GM23248 (cell line): ENCODE measurements at places on chromosomes 4 and X. TPM values are rescaled to one million over a fixed set of nuclear protein-coding genes. Genes with fewer than 3 reads are reported as not detected.
A peak's percentile ranks its signal among the peaks of the same experiment; 100 is the strongest.

DNA sequence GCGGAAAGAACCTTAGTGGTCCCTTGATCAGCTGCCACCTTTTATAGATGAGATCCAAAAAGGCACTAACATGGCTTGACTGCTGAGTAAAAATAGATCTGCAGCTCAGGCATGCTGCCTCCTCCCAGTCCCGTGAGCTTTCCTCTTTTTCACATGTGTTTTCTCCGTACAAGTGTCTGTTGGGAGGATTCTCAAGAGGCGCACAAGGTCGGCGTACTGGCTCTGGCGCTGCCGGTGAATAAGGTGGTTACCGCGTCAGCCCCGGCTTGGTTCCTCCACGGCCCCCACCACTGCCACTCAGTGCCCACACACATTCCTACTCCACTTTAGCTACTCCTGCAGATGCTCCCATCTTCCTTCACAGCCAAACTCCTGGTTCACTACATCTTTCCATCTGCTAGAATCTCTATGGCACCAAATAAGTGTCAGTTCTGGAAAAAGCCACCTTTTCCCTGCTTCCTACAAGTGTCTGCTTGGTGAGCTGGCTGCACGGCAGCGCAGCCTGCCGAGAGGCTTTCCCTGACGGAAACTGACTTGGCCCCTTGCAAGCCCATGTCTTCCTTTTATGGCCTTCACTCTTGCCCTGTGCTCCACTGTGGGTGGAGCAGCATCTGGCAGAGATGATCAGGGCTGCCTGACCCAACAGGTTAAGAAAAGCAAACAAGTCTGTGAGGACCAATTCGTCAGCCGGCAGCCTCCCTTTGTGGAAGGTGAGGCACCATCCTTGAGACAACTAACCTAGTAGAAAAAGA, 99.8 kb downstream of the KLHL8 start:
- no peak overlapping the region for H3K27ac ChIP-seq
- no peaks in the 10 kb centered on the region for H3K27me3 ChIP-seq
- no peak overlapping the region for H3K4me3 ChIP-seq
- DNase-seq, result no peak
- H3K4me1 ChIP-seq, result peaks cover 9% of the 10 kb centered on the region

Gene PFKFB1
- total RNA-seq, result not detected in 2 replicates

DNA sequence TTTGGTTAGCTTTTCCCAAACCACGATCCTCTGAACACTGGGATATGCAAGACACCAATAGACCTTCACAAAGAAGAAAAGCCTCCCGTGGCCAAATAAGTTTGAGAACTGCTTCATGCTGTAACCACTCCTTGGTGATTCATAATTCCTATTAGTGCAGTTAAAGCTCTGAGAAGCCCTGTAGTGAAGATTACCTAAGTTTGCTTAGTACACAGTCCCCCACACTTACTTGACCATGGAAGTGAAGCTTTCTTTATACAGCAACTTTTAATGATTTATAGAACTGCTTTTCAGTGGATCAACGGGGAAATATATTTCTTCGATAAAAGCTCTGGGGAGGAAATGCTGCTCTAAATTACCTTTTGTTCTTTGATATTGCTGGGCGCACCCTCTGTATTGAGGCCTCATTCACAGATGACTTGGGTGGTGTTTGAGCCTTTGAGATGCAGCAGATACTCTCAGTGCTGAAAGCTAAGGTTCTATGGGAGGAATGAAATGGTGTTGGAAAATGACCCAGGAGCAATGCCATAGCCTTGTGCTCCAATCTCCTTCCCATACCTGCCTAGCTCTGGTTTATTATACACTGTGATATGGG, 67.4 kb downstream of the CBLL2 start:
- H3K27ac ChIP-seq, result no peak overlapping the region
- H3K27me3 ChIP-seq, result no peaks in the 10 kb centered on the region
- no peaks in the 10 kb centered on the region for H3K4me1 ChIP-seq
- DNase-seq, result peak; percentile 39
- H3K4me3 ChIP-seq, result no peak overlapping the region

DNA sequence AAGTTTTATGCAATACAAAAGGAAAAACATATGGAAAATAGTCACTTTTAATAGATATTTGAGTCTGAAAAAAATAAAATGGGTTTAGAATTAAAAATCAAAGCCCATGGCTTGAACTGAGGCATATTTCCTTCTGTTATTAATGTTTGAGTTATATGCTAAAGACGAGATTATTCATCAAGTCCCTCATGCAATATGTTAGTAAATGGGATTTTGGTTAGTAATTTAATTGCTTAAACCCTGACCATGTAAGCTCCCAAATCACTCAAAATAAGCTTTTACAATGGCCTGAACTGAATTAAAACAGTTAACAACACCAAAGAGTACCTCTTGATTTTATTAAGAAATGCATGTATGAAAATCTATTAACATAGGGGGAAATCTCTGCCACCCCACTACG, 12.1 kb downstream of the UNC5C start:
- H3K27ac ChIP-seq, result no peak overlapping the region
- H3K4me1 ChIP-seq, result no peaks in the 10 kb centered on the region
- no peaks in the 10 kb centered on the region for H3K36me3 ChIP-seq
- no peak for DNase-seq

- H3K27ac ChIP-seq, result peak overlapping the region; percentile 57
- no peak for DNase-seq
- H3K4me1 ChIP-seq, result peaks cover 16% of the 10 kb centered on the region
- H3K36me3 ChIP-seq, result no peaks in the 10 kb centered on the region
- H3K27me3 ChIP-seq, result no peaks in the 10 kb centered on the region
These were observed 137.2 kb downstream of the RAPGEF2 start for GRCh38 chr4:159240046-159240445.

DNA sequence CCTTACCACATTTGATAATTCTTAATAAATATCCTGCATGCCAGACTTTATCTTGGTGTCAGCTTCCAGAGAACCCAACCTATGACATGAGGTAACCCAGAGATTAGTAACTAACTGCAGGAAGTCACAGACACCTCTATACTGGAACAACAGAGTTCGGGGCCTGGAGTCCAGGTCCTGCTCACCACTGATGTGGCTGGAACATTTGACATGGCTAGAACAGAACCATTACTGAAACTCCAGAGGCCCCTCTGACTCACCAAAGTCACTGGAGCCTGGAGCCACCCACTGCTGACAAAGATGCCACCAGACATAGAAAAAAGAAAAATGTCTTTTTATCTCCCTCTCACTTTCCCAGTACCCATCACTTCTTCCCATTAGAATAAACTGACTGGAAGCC, 403.7 kb downstream of the MID1IP1 start:
- no peaks in the 10 kb centered on the region for H3K36me3 ChIP-seq
- no peak overlapping the region for H3K4me3 ChIP-seq
- DNase-seq, result no peak
- no peaks in the 10 kb centered on the region for H3K4me1 ChIP-seq
- H3K27me3 ChIP-seq, result no peaks in the 10 kb centered on the region
- H3K27ac ChIP-seq, result no peak overlapping the region

Gene PRDX4
- 447 and 571 TPM in 2 replicates for total RNA-seq

Gene N4BP2
- total RNA-seq, result 3.0 and 3.2 TPM in 2 replicates

- H3K4me1 ChIP-seq, result peaks cover 62% of the 10 kb centered on the region
- no peak overlapping the region for H3K4me3 ChIP-seq
- H3K36me3 ChIP-seq, result no peaks in the 10 kb centered on the region
- H3K27me3 ChIP-seq, result no peaks in the 10 kb centered on the region
- no peak for DNase-seq
- H3K27ac ChIP-seq, result peak overlapping the region; percentile 37
These were observed 39.2 kb downstream of the AFAP1 start for GRCh38 chr4:7900334-7900909.

DNA sequence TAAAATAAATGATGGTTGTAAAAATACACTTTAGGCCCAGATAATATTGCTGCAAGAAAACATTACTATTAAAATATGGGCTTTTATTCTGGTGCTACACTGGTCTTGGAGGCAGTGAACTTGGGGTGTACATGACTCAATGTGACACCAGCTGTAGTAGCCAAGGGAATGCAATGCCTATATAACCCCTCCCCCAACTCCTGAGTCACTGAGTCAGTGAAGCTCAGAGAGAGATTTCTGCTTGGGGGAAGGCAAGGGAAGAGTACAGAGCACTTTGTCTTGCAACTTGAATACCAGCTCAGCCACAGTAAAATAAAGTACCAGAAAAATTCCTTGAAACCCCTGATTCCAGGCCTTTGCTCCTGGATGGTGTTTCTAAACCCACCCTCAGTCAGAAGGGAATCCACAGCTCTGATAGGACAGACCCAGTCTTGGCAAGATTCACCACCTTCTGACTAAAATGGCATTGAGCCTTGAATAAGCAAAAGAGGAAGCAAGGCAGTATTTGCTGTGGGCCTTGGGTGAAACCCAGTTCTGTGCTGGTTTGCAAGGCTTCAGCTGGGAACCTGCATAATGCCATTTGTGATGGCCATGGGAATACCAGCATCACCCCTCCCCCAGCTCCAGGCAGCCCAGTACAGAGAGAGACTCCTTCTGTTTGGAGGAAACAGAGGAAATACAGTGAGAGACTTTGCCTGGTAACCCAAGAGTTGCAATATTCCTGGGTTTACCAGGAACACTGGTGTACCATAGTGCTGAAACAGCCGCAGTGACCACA, 209.9 kb downstream of the IQCM start:
- no peaks in the 10 kb centered on the region for H3K36me3 ChIP-seq
- H3K4me3 ChIP-seq, result no peak overlapping the region
- peak; percentile 65 for DNase-seq
- no peaks in the 10 kb centered on the region for H3K27me3 ChIP-seq
- no peak overlapping the region for H3K27ac ChIP-seq

DNA sequence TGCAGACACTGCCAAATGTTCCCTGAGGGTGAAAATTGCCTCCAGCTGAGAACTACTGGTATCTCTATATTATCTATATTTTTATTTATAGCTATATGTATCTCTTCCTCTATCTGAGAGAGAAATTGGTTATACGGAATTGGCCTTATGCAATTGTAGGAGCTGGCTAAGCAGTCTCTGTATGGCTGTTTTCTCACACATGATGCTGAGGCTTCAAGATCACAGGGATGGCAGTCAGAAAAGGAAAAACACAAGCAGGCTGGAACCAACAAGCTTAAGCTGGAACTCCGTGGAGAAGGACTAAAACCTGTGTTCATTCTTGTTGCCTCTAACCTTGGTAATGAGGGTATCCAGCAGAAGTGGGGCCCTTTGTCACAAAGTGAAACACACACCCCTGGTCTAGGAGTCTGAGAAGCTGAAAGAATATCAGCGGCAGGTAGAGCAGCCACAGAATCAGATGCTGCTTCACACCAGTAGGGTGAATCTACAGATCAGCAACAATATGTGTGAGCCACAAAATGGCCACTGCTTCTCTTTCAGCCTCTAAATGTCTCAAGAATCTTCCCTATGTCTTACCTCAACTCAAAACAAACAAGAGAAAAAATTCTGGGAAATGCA, 166.5 kb upstream of the PPP1R2C start:
- H3K27me3 ChIP-seq, result no peaks in the 10 kb centered on the region
- no peak overlapping the region for H3K27ac ChIP-seq
- no peak for DNase-seq
- no peaks in the 10 kb centered on the region for H3K4me1 ChIP-seq
- no peak overlapping the region for H3K4me3 ChIP-seq

GRCh38 chr4:185246453-185246852, 37.1 kb downstream of the SNX25 start:
- peaks cover 16% of the 10 kb centered on the region for H3K4me1 ChIP-seq
- no peak for DNase-seq
- H3K27me3 ChIP-seq, result no peaks in the 10 kb centered on the region
- 0 out of 2 replicates have a peak overlapping the region, but pooled peaks have one; percentile 11 for H3K4me3 ChIP-seq
- no peaks in the 10 kb centered on the region for H3K36me3 ChIP-seq
